GM12878 (cell line): ENCODE measurements at places on chromosomes 1 and 21.

DNA sequence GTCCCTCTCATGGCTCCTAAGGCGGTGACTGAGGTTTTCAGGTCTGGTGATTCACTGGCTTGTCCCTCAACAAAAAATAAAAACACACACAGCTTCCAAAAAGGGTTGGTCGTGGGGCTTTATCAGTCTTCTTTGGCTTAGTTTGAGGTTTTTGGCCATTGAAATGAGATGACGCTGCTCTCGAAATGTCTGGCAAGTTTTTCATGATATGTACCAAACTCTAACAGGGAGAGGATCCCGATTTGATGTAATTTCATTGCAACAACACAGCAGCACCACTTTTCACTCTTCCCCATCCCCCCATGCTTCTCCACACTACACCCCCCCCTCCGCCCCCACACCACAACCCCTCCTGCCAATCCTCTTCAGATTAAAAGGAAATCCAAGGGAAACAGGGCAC lies 187.1 kb upstream of the NFIA start:
- DNase-seq, result no peak
- H3K4me3 ChIP-seq, result no peak overlapping the region
- no peaks in the 10 kb centered on the region for H3K27me3 ChIP-seq
- H3K4me1 ChIP-seq, result no peaks in the 10 kb centered on the region
- H3K36me3 ChIP-seq, result no peaks in the 10 kb centered on the region

DNA sequence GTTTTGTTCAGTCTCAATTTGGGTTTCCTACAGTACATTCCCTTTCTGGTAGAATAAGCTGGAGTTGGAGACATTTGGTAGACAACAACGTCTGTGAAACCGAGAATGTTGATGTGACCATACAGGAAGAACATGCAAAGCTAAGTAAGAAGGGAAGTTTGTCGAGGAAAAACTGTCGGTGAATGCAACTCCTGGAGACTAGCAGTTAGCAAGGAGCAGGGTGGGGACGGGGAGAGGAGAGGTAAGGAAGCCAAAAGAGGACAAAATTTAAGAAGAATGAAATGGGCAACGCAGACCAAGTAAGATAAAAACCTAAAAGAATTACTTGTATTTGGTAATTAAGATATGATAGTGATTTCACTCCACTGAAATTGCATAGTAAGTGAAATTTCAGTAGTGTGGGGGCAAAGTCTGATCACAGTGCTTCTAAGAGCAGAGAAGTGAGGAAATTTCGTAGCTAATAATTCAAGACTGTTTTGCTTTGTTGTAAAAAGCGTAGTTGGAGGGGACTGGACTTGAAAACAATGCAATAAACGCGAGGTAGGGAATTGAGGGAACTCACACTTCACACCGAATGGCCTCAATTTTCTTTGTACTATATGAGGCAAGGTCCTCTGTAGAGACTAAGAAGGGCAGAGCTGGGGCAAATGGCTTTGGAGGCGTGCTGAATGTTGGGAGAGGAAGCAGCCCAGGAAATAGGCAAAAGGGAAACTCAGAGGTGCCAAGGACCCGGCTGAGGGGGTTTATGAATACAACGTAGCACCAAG lies 787 bp upstream of the GIPC2 start:
- peaks cover 12% of the 10 kb centered on the region for H3K4me1 ChIP-seq
- H3K27ac ChIP-seq, result no peak overlapping the region
- H3K36me3 ChIP-seq, result no peaks in the 10 kb centered on the region
- peaks cover 10% of the 10 kb centered on the region for H3K27me3 ChIP-seq
- H3K4me3 ChIP-seq, result peak overlapping the region; percentile 62; the same call in 1 of the 2 replicates

DNA sequence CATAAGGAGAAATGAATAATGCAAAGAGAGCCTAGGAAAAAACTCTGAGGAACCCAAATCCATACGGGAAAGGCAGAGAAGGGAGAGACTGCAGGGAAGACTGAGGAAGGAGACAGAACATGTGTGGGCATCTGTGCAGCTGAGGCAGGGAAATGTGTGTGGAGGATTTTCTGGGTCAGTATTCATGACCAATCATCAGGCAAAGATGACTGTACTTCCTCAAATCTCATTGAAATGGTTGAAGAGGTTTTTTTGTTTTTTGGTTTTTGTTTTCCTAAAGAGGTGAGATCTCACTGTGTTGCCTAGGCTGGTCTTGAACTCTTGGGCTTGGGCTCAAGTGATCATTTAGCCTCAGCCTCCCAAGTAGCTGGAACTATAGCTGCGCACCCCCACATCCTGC lies 15.7 kb downstream of the DIP2A start:
- H3K36me3 ChIP-seq, result peaks cover 5% of the 10 kb centered on the region; the same call in 1 of the 2 replicates
- no peak overlapping the region for H3K27ac ChIP-seq
- no peak overlapping the region for H3K4me3 ChIP-seq
- DNase-seq, result no peak
- no peaks in the 10 kb centered on the region; the same call in none of the 2 replicates for H3K4me1 ChIP-seq
- H3K27me3 ChIP-seq, result no peaks in the 10 kb centered on the region

DNA sequence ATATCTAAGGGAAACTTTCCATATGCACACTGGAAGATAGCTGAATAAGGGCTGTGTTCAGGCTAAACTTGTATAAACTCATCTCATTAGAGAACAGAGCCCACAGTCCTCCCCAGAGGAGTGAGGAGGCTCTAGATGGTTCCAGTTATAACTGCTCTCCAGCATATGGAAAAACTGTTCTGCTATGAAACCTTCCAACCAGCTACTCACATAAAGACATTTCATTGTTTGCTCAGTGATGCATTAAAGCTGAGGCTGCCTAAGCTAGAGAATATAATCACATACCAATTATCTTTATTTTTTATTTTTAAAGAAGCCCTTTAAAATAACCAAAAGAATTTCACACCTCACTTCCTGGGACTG lies 13.3 kb downstream of the AHCYL1 start:
- H3K27me3 ChIP-seq, result no peaks in the 10 kb centered on the region
- H3K27ac ChIP-seq, result no peak overlapping the region
- no peaks in the 10 kb centered on the region for H3K36me3 ChIP-seq
- DNase-seq, result no peak

DNA sequence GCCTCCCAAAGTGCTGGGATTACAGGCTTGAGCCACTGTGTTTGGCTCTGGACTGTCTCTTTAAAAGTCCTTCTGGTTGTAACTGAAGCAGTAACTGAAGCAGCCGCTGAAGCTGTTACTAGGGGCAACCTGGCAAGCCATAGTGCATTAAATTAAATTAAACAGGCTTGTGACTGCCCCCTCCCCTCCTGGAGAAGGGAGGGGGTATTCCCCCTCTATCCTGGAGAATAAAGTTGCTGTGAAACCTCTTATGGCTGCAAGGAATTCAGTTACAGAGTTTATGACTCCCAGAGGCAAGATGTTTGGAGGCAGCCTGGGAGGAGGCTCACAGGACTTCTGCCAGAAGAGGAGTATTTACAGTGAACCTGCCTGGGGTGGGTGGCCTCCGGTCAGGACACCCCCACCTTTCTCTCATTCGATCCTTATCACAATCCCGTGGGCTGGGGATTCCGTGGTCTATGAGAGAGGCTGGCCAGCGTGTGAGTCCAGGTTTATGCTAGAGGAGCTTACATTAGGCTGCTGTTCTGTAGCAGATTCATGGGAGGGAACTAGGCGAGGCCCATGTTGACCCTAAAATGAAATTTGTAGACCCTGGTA lies 8.3 kb downstream of the TTC22 start:
- no peaks in the 10 kb centered on the region for H3K27me3 ChIP-seq
- no peak overlapping the region for H3K27ac ChIP-seq
- H3K4me3 ChIP-seq, result no peak overlapping the region

- no peaks in the 10 kb centered on the region for H3K27me3 ChIP-seq
- no peak for DNase-seq
- no peak overlapping the region for H3K27ac ChIP-seq
- no peaks in the 10 kb centered on the region for H3K36me3 ChIP-seq
These were observed 30.4 kb downstream of the WNT9A start for GRCh38 chr1:227917081-227917950.

- H3K4me1 ChIP-seq, result no peaks in the 10 kb centered on the region
- H3K27ac ChIP-seq, result no peak overlapping the region
- H3K27me3 ChIP-seq, result no peaks in the 10 kb centered on the region
- no peaks in the 10 kb centered on the region for H3K36me3 ChIP-seq
These were observed 77.0 kb downstream of the DDR2 start for GRCh38 chr1:162709132-162709860.

- H3K4me3 ChIP-seq, result no peak overlapping the region
- H3K27ac ChIP-seq, result no peak overlapping the region
- H3K4me1 ChIP-seq, result peaks cover 10% of the 10 kb centered on the region
- DNase-seq, result no peak
These were observed 25.7 kb upstream of the MAGOH start for GRCh38 chr1:53264048-53264447.

- H3K27me3 ChIP-seq, result no peaks in the 10 kb centered on the region; the same call in 1 of the 2 replicates
- no peak overlapping the region for H3K27ac ChIP-seq
- no peaks in the 10 kb centered on the region for H3K36me3 ChIP-seq
- DNase-seq, result no peak
These were observed 117.7 kb downstream of the ERG start for GRCh38 chr21:38380481-38381137.

DNA sequence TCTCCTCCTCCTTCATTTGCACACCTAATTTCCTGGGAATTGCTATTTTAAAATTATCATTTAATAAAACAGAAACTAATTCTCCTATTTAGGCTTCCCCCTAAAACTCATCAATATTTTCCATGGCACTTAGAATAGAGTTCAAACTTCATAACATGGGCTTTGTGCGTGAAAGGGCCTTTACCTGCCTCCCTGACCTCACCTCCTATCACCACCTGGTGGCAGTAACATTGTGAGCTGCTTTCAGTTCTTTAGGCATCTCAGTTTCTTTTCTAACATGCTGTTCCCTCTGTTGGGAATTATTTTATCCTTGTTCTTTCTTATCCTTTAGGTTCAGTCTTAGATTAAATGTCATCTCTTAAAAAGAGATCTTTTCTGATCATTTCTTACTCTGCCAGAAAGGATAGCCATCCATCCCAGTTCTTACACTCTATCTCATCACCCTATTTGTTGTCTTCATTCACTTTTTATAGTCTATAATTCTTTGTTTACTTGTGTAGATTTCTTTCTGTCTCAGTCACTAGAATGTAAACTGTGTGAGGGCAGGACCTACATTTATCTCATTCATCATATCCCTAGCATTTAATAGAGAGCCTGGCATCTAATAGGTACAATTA lies 133.8 kb upstream of the KIAA1614 start:
- H3K4me1 ChIP-seq, result no peaks in the 10 kb centered on the region
- DNase-seq, result no peak
- H3K36me3 ChIP-seq, result no peaks in the 10 kb centered on the region
- no peak overlapping the region for H3K27ac ChIP-seq
- no peaks in the 10 kb centered on the region for H3K27me3 ChIP-seq

GRCh38 chr1:236469466-236469865 lies 54.3 kb upstream of the LGALS8 start:
- peaks cover 19% of the 10 kb centered on the region for H3K4me1 ChIP-seq
- no peak overlapping the region for H3K4me3 ChIP-seq
- DNase-seq, result no peak
- no peaks in the 10 kb centered on the region for H3K27me3 ChIP-seq

GRCh38 chr1:87853576-87854351 lies 525.1 kb downstream of the LMO4 start:
- H3K4me3 ChIP-seq, result no peak overlapping the region
- DNase-seq, result no peak
- H3K27me3 ChIP-seq, result no peaks in the 10 kb centered on the region; the same call in 1 of the 2 replicates
- H3K4me1 ChIP-seq, result no peaks in the 10 kb centered on the region
- no peaks in the 10 kb centered on the region for H3K36me3 ChIP-seq

DNA sequence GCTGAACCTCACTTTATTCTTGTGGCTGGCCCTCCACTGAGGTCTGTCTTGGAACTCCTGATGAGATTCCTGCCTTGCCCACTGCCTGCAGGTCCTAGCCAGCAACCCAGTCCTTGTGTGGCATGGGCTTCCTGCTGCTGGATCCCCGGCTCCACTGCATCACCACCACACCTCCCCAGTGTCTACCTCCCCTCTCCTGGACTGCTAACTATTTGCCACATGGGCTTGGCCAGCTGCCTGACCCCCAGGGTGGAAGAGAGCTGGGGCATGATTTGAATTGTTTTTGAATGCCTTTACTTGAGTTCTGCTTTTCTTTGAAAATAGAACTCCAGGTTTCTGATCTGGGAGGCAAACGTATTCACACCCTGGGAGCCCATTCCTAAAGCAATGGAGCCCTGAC lies 41.2 kb downstream of the SPAG17 start:
- no peak for DNase-seq
- no peaks in the 10 kb centered on the region for H3K4me1 ChIP-seq
- no peak overlapping the region for H3K27ac ChIP-seq
- no peaks in the 10 kb centered on the region for H3K36me3 ChIP-seq
- no peaks in the 10 kb centered on the region; the same call in 1 of the 2 replicates for H3K27me3 ChIP-seq

DNA sequence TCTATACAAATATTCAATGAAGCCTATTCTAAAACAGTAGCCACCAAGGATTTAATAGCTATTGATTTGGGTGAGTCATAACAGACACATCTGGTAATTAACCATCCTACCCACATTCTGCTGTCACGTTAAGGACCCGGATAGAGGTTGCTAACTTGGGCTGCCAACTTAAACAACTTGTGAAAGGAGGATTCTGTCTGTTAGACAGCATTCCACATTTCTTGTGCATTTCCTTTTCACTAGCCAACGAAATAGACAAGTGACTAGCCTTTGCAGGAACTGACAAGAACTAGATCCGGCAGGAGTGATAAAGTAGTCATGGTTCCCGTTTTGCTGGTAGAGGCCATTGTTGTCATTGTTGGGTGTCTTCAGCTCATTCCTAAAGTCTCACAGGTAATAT lies 9.5 kb downstream of the DSCAM start:
- H3K27ac ChIP-seq, result no peak overlapping the region
- no peaks in the 10 kb centered on the region for H3K27me3 ChIP-seq
- no peak overlapping the region for H3K4me3 ChIP-seq
- no peak for DNase-seq
- no peaks in the 10 kb centered on the region for H3K36me3 ChIP-seq

DNA sequence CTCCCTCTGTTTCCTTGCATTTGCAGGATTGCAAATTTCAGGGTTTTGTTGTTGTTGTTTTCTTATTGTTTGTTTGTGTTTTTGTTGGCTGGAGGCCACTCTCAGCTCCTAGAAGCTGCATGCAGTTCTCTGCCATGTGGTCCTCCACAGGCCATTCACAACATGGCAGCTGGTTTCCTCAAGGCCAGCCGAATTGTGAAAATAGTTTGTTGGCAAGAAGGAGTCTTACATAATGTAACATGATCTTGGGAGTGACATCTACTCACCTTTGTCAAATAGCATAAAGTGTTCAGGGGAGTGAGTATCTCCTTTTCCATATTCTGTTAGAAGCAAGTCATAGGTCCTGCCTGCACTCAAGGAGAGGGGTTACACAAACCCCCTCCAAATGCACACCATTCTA lies 10.6 kb upstream of the UAP1 start:
- H3K4me1 ChIP-seq, result no peaks in the 10 kb centered on the region
- no peaks in the 10 kb centered on the region for H3K36me3 ChIP-seq
- H3K27ac ChIP-seq, result no peak overlapping the region
- H3K27me3 ChIP-seq, result no peaks in the 10 kb centered on the region
- H3K4me3 ChIP-seq, result no peak overlapping the region
- DNase-seq, result no peak

- H3K36me3 ChIP-seq, result no peaks in the 10 kb centered on the region
- peaks cover 1% of the 10 kb centered on the region; the same call in 1 of the 2 replicates for H3K27me3 ChIP-seq
- H3K4me3 ChIP-seq, result no peak overlapping the region
These were observed 13.7 kb upstream of the FAM20B start for GRCh38 chr1:179012038-179012437.

- no peaks in the 10 kb centered on the region for H3K4me1 ChIP-seq
- H3K27me3 ChIP-seq, result peaks cover 14% of the 10 kb centered on the region
- H3K27ac ChIP-seq, result no peak overlapping the region
- H3K36me3 ChIP-seq, result no peaks in the 10 kb centered on the region
These were observed 835 bp downstream of the LRRN2 start for GRCh38 chr1:204684571-204685235.

- H3K27me3 ChIP-seq, result no peaks in the 10 kb centered on the region
- H3K4me1 ChIP-seq, result no peaks in the 10 kb centered on the region
- no peak overlapping the region for H3K27ac ChIP-seq
- no peak for DNase-seq
- no peaks in the 10 kb centered on the region for H3K36me3 ChIP-seq
These were observed 228.3 kb upstream of the PKN2 start for GRCh38 chr1:88455621-88456256.
